ENCODE measurements at places on chromosomes 7 and 10. TPM values are rescaled to one million over a fixed set of nuclear protein-coding genes. Genes with fewer than 3 reads are reported as not detected.

DNA sequence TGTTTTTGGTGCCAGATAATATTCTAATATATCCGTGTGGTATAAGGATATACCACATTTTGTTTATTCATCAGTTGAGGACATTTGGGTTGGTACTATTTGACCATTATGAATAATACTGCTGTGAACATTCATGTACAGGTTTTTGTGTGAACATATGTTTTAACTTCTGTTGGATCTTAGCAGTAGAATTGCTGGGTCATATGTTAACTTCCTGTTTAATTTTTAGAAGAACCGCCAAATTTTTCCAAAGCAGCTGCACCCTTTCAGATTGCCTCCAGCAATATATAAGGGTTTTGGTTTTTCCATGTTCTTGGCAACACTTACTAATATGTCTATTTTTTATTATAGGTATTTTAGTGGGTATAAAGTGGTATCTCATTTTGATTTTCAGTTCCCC, 22.8 kb downstream of the VPS26A start:
- no peaks in the 10 kb centered on the region for H3K27me3 ChIP-seq
- DNase-seq, result no peak
- H3K4me1 ChIP-seq, result peaks cover 17% of the 10 kb centered on the region
- peak overlapping the region; percentile 15 for H3K27ac ChIP-seq

DNA sequence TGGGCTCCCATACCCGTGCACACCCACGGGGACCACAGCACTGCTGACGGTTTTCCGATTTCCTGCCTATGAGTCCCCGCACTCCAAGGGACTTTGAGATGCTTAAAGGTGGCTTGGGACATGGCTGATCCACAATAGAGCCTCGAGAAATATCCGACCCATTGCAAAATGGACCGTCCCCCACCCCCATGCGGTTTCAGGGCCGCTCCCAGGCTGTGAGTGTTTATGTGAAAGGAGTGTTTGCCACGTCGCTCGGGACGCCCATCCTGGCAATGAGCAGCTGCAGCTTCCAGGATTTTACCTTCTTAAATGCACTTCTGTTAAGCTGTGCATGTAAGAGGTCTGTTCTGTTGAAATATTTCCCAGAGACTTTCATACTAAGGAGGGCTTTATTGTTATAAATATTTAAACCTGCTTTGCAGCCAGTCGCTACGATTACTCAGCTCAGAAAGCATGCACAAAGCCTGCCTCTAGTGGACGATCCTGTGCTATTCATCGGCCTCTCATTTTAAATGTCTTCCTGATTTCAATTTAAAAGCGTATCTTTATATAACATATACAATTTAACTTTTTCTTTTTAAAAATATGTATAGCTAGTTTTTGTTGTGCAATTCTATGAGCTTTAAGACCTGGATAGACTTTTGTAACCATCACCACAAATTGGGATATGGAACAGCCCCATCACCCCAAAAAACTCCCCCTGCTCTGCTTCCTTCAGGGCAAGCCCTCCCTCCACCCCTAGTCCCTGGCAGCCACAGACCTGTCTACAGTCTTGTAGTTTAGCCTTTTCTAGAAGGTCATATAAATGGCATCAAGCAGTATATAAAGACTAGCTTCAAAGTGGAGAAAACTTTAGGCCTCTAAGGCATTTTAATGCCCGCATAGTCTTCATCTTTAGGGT, 418.3 kb downstream of the PAXIP1 start:
- no peak for DNase-seq
- H3K36me3 ChIP-seq, result no peaks in the 10 kb centered on the region
- H3K27me3 ChIP-seq, result no peaks in the 10 kb centered on the region
- no peak overlapping the region for H3K27ac ChIP-seq
- no peaks in the 10 kb centered on the region for H3K4me1 ChIP-seq

Gene CALHM1
- not detected for total RNA-seq

GRCh38 chr10:126576336-126576735, 94.2 kb downstream of the C10orf90 start:
- no peak overlapping the region for H3K27ac ChIP-seq
- DNase-seq, result no peak
- no peak overlapping the region for H3K4me3 ChIP-seq
- no peaks in the 10 kb centered on the region for H3K36me3 ChIP-seq

DNA sequence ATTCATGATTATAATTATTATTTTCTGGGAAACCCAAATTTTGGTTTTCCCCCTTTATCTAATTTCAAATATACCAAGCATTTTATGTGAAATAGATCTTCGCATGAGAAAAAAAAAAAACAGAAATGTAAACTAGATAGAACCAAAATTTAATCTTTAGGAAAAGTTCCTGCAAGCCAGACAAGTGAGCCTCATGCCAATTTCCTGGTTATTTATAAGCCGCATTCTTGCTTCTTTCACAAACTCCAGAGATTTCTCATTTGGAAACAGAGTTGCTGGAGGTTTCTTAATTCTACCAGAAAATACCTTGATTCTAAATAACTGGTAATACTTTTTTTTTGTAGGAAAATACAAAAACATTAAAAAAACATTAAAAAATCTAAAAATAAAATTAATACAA, 690.4 kb upstream of the IGFBP3 start:
- H3K4me1 ChIP-seq, result no peaks in the 10 kb centered on the region
- DNase-seq, result no peak
- no peak overlapping the region for H3K27ac ChIP-seq
- H3K27me3 ChIP-seq, result no peaks in the 10 kb centered on the region
- H3K36me3 ChIP-seq, result no peaks in the 10 kb centered on the region

- no peak for DNase-seq
- H3K27ac ChIP-seq, result no peak overlapping the region
- no peaks in the 10 kb centered on the region for H3K4me1 ChIP-seq
- peaks cover 3% of the 10 kb centered on the region for H3K27me3 ChIP-seq
These were observed 442.8 kb downstream of the PLXNA4 start for GRCh38 chr7:132133501-132133900.

DNA sequence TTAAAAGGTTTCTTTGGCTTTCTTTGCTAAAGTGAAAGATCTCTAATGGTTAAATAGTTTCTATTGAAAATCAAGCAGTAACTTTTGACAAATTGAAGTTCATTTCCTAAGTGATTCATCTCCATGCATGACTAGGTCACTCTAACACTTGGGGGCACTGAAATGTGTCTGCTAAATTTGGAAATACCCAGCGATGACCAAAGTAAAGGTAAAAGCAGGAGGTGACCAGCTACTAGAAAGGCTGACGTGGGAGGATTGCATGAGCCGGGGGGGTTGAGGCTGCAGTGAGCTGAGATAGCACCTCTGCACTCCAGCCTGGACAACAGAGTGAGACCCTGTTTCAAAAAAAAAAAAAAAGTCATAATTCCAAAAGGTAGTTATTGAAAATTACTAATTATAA, 111.8 kb upstream of the GPR141 start:
- H3K36me3 ChIP-seq, result no peaks in the 10 kb centered on the region
- H3K4me3 ChIP-seq, result no peak overlapping the region
- peaks cover 16% of the 10 kb centered on the region for H3K27me3 ChIP-seq
- no peak for DNase-seq
- H3K4me1 ChIP-seq, result no peaks in the 10 kb centered on the region

GRCh38 chr7:81473236-81473635, 296.6 kb downstream of the HGF start:
- H3K27ac ChIP-seq, result no peak overlapping the region
- no peak for DNase-seq
- H3K4me3 ChIP-seq, result no peak overlapping the region
- H3K36me3 ChIP-seq, result no peaks in the 10 kb centered on the region

Gene PKD2L1
- total RNA-seq, result not detected

- H3K4me1 ChIP-seq, result peaks cover 11% of the 10 kb centered on the region
- DNase-seq, result no peak
- H3K36me3 ChIP-seq, result no peaks in the 10 kb centered on the region
- peaks cover 6% of the 10 kb centered on the region for H3K27me3 ChIP-seq
These were observed 420.9 kb upstream of the MGMT start for GRCh38 chr10:129046065-129046681.

Gene NRBF2
- total RNA-seq, result 23.9 TPM

GRCh38 chr7:105782391-105783042, 93.9 kb downstream of the ATXN7L1 start:
- no peaks in the 10 kb centered on the region for H3K36me3 ChIP-seq
- no peaks in the 10 kb centered on the region for H3K27me3 ChIP-seq
- peak; percentile 73 for DNase-seq
- H3K27ac ChIP-seq, result no peak overlapping the region

- H3K27me3 ChIP-seq, result peaks cover 2% of the 10 kb centered on the region
- DNase-seq, result no peak
- H3K4me1 ChIP-seq, result no peaks in the 10 kb centered on the region
These were observed 16.3 kb upstream of the GLI3 start for GRCh38 chr7:42253316-42253715.

DNA sequence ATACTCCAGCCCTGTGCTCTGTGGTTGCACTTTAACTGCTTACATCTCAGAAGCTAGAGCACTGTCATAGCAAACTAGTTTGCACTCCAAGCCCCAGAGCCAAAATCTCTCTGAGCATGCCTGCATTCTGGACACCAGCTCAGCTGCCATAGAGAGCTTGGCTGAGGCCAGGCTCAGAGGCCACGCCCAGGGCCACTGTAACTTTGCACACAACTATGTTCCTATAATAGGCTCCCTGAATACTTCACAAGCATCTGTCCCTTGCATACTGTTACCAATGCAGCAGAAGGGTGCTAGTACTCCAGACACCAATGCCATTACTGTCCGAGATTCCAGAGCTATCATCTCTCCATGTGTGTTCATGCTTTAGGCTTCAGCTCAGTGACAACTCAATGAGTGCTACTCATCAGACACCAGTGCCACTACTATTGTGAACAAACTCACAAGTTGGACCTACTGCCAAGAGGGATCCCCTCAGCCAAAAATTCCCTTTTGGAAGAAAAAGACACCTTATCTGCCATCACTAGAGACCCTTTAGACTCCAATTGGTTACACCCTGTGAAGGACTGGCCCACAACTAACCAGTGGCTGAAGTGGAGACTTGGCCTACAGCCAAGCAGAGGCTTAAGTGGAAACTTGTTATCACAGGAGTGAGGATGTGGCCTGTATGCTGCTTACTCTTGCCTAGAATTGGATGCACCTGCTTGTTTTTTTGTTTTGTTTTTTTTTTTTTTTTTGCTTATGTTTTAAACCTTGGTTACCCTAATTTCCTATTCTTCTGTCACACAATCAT, 211.6 kb upstream of the MAGI2 start:
- no peak overlapping the region for H3K27ac ChIP-seq
- H3K27me3 ChIP-seq, result no peaks in the 10 kb centered on the region
- no peak for DNase-seq
- H3K4me3 ChIP-seq, result no peak overlapping the region
- H3K36me3 ChIP-seq, result no peaks in the 10 kb centered on the region

- DNase-seq, result no peak
- H3K36me3 ChIP-seq, result no peaks in the 10 kb centered on the region
- H3K4me1 ChIP-seq, result peaks cover 11% of the 10 kb centered on the region
- no peak overlapping the region for H3K27ac ChIP-seq
- peaks cover 13% of the 10 kb centered on the region for H3K27me3 ChIP-seq
These were observed 91.3 kb downstream of the PCGF5 start for GRCh38 chr10:91311601-91312381.

DNA sequence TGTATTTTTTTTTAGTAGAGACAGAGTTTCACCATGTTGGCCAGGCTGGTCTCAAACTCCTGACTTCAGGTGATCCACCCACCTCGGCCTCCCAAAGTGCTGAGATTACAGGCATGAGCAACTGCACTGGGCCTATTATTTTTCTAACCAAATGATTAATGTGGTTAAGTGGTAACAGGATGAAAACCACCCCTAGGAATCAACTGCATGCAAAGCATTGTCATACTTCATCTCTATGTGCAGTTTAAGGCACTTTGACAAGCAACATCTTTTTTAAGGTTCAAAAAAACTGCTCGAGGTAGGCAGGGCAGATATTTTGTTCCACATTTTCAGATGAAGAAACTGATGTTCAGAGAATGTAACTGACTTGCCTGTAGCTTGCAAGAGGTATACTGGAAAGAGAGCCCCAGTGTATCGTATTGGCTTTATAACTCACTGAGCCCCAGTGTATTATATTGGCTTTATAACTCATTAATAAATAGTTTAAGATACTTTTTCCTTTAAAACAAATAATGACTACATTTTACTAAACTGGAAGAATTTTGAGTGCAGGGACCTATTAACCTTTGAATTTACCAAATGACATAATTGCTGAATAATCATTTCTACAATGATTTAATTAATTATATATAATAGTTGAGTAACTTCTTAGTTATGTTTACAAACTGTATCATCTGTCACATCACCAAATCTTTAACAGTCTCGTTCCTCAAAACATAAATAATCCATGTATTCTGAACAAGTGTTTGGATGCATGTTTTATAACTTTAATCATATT, 38.1 kb downstream of the RTKN2 start:
- no peaks in the 10 kb centered on the region for H3K27me3 ChIP-seq
- peaks cover 8% of the 10 kb centered on the region for H3K36me3 ChIP-seq
- H3K4me3 ChIP-seq, result no peak overlapping the region
